Fibroblast of lung (primary cell): ENCODE measurements at places on chromosomes 4 and X. TPM values are rescaled to one million over a fixed set of nuclear protein-coding genes. Genes with fewer than 3 reads are reported as not detected.

- no peak overlapping the region for H3K4me3 ChIP-seq
- no peaks in the 10 kb centered on the region for H3K36me3 ChIP-seq
- H3K27ac ChIP-seq = no peak overlapping the region
- no peaks in the 10 kb centered on the region for H3K27me3 ChIP-seq
These were observed 642.9 kb downstream of the STPG2 start for GRCh38 chr4:97500423-97500822.

- no peak overlapping the region for H3K27ac ChIP-seq
- no peaks in the 10 kb centered on the region for H3K4me1 ChIP-seq
- no peaks in the 10 kb centered on the region for H3K27me3 ChIP-seq
- DNase-seq = no peak
These were observed 120.9 kb downstream of the NPFFR2 start for GRCh38 chr4:72152731-72153130.

DNA sequence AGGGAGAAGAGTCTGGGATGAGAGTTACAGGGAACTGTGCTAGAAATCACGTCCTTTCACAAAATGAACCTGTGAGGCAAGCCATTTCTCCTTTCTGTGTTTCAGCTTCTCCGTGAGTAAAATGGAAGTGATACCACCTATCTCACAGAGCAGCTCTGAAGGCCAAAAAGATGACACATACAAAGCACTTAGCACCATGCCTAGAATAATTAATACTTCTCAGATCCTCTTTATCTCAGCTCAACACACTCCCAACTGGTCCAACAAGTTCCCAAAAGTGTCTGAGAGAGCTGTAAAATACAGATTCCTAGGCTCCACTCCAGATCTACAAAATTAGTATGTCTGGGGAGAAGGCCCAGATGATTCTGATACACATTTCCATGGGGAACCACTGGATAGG lies 38.3 kb downstream of the LHFPL1 start:
- no peak for DNase-seq
- H3K36me3 ChIP-seq = no peaks in the 10 kb centered on the region
- H3K27ac ChIP-seq = no peak overlapping the region
- H3K4me3 ChIP-seq = no peak overlapping the region

GRCh38 chr4:57374866-57375595 lies 264.8 kb upstream of the IGFBP7 start:
- H3K4me3 ChIP-seq = no peak overlapping the region
- no peaks in the 10 kb centered on the region for H3K27me3 ChIP-seq
- no peak overlapping the region for H3K27ac ChIP-seq
- DNase-seq = no peak

DNA sequence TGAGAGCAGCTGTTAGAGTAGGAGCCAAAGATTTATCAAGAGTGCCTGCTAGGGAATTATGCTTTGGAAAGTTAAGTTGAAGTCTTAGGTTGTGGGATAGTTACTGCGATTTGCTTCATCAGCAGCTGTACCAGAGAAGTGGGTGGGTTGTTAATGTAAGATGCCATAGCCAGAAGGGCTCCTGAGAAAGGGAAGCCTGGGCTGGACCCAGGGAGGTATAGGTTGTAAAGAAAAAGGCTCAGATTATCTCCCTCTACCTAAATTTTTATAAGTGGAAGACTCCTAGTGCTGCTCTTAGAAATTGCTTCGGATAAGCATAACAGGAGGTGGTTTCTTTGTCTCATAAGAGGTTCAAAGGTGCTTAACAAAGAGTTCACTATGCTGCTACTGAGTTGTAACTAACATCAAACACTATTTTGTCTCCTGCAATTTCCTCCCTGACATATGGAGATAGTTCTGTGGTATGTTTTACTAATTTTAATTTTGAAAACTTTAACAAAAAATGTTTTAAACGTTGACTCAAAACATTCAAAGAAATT lies 356.9 kb downstream of the DTHD1 start:
- DNase-seq = no peak
- no peak overlapping the region for H3K4me3 ChIP-seq
- H3K36me3 ChIP-seq = no peaks in the 10 kb centered on the region
- no peaks in the 10 kb centered on the region for H3K27me3 ChIP-seq

- no peaks in the 10 kb centered on the region for H3K27me3 ChIP-seq
- no peak for DNase-seq
- H3K4me3 ChIP-seq = peak overlapping the region; percentile 73
- H3K36me3 ChIP-seq = no peaks in the 10 kb centered on the region
These were observed 2.7 kb downstream of the EFNB1 start for GRCh38 chrX:68831405-68832100.

Gene AFM
- polyA plus RNA-seq = not detected in 2 replicates

Gene H2BW1
- not detected in 2 replicates for polyA plus RNA-seq

Gene MAGEB2
- not detected in 2 replicates for polyA plus RNA-seq

Gene MAGEA11
- polyA plus RNA-seq = not detected in 2 replicates

Gene RIPPLY1
- not detected in 2 replicates for polyA plus RNA-seq

Gene MAGEB16
- not detected in 2 replicates for polyA plus RNA-seq

Gene RLIM
- polyA plus RNA-seq = 25.0 and 29.9 TPM in 2 replicates

Gene HOPX
- polyA plus RNA-seq = 2.4 and 9.6 TPM in 2 replicates
